Germinal center (tissue), 1 donor: ENCODE measurements at places on chromosomes 4 and X.

DNA sequence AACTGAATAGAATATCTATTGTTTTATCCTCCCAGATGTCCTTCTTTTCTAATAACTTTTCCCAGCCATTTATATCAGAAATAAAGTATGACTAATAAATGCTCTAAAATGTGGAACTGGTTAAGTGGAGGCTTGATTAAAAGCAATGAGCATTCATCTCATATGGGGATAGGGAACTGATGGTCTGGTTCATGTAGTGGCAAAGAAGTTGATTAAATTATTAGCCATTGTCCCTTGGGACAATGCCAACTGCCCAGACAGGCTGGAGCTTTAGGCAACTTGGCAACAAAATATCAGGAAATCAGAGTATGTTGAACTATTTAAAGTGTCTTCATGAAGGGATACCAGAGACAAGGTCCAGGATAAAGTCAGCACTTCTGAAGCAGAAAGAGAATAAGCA, 24.2 kb downstream of the TRO start:
- no peak for DNase-seq

GRCh38 chr4:40489961-40490360, 139.7 kb downstream of the RBM47 start:
- no peak for DNase-seq

DNA sequence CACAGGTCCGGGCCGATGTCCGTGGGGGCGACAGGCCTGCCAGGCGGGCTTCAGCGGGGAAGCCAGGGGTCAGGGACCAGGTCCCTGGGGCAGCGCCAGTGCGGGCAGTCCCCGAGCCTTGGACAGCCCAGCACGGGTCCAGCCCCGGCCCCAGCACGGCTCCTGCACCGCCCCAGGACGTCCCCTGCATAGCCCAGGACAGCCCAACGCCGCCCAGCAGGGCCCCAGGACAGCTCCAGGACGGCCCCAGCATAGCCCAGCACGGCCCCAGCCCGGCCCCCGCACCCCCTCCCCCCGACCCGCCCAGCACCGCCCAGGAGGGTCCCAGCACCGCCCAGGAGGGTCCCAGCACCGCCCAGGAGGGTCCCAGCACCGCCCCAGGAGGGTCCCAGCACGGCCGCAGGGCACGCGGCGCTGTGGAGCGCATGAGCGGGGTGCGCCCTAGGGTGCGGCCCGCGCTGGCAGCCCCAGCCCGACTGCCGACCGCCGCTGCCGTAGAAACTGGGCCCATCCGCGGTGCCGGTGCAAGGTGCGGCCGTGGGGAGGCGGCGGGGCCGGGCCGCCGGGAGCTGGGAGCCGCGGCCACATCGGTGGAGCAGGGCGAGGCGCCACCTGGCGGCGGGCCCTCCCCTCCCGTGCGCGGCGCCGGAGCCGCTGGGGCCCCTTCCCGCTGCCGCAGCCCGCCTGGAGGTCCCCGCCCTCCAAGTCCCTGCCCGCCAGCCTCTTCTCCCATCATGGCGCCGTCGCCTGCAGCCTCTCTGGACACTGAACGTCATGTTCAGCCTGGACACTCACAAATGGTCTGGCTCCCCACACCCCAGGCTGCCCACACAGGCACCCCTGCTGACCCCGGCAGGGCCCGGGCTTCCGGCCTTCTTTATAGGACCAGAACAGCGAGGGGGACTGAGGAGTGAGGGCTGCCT, 106.8 kb upstream of the NKX1-1 start:
- peak; percentile 57 for DNase-seq

- DNase-seq, result no peak
Measured at GRCh38 chrX:39397561-39398199, 596.4 kb downstream of the MID1IP1 start.

GRCh38 chrX:2408856-2409255, 91.9 kb downstream of the DHRSX start:
- no peak for DNase-seq

DNA sequence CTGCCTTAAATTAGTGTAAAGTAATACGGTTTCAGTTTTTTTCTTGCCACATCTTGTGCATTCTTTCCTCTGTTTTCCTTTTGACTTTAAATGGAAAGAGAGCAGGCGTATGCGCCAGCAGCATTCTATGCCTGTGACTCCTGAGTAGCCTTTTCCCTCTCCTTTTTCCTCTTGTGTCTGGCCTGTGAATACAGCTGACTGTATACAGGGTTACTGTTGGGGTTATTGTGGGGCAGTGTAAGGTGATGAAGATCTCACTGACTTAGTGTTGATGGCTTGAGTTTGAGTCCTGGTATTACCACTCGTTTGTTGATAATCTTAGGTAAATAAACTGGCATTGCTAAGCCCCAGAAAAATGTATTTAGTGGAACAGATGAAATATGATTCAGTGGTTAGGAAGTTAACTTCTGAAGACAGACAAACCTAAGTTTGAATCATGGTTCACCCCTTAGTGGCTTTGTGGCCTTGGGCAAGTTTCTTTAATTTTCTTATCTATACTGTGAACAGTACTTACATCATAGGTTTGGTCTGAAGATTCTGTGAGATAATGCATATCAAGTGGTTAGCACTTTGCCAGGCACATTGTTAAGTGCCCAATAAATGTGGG, 105.1 kb downstream of the FNIP2 start:
- DNase-seq, result no peak
